ENCODE measurements at places on chromosomes 2 and 18.
A peak's percentile ranks its signal among the peaks of the same experiment; 100 is the strongest.

GRCh38 chr18:61470031-61470674, 136.9 kb downstream of the CDH20 start:
- no peak for DNase-seq

- no peak for DNase-seq
Measured at GRCh38 chr18:26621161-26622026, 73.0 kb upstream of the KCTD1 start.

DNA sequence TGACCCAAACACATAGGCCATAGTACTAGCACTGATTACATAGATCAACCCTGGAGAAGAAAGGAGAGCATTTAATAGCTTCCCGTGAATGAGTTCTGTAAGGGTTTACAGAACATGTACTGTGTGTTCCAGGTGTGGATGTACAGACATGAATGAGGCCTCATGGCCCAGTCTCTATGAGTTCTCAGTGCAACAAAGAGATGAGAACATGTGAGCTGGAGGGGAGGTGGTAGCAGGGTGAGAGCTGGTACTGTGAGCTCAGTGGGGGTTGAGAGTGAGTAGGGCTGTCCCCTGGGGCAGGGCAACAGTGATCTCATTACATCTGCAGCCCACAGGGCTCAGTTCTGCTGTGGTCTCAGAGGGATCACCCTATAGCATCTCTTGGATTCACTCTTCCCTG, 42.6 kb upstream of the SPRED2 start:
- DNase-seq, result no peak

- DNase-seq, result no peak
Measured at GRCh38 chr2:126801473-126801872, 97.2 kb upstream of the TEX51 start.

GRCh38 chr2:172437419-172438341, 10.3 kb downstream of the ITGA6 start:
- DNase-seq, result peak; percentile 59

GRCh38 chr2:21453723-21454450, 330.1 kb downstream of the TDRD15 start:
- no peak for DNase-seq

- no peak for DNase-seq
Measured at GRCh38 chr2:68290901-68291300, 28.8 kb downstream of the CNRIP1 start.

GRCh38 chr2:148614322-148615049, 30.1 kb upstream of the EPC2 start:
- DNase-seq, result no peak

- DNase-seq, result no peak
Measured at GRCh38 chr2:237724811-237725478, 73.6 kb upstream of the RBM44 start.

DNA sequence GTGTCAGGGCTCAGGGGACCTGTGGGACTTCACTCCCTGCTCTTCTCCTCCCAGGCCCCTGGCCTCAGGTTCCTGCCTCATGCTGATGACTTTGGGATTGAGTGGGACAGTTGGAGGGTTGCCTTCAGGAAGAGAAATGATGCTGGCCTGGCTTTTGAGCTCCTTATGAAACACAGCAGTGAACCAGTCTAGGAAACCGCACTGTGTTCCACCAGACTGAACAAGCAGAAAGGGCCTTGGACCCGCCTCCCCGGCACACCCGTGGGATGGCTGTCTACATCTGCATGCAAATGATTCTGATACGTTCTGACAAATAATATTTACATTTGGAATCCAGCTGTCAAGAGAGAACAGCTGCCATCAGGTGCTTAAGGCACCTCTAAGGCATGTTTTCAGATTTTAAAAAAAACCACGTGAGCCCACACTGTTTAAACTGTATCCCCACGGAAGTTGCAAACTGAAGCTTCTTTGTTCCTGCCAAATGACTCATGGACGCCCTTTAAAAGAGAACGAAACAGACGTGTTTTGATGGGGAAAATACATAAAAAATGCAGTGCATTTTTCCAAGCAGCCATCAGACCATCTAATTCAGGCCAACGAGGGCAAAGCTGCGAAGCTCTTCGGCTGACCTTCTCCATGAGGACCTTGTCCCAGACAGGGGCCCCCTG, 27.6 kb upstream of the ASAP2 start:
- no peak for DNase-seq

- no peak for DNase-seq
Measured at GRCh38 chr2:157421331-157421944, 22.5 kb downstream of the CYTIP start.

DNA sequence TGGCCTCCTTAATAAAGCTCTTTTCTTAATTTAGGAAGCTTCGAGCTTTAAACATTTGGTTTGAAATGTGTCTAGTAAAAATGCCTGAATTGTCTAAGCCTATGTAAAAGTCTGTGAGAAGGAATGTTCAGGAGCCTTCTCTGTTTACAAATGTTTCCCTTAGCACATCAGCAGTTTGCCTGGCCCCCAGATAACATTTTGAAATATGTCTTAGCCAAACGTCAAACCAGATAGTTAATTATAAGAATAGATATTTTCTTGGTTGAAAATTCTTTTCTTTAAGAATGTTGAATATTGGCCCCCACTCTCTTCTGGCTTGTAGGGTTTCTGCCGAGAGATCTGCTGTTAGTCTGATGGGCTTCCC, 498.6 kb downstream of the CCDC85A start:
- DNase-seq, result no peak

DNA sequence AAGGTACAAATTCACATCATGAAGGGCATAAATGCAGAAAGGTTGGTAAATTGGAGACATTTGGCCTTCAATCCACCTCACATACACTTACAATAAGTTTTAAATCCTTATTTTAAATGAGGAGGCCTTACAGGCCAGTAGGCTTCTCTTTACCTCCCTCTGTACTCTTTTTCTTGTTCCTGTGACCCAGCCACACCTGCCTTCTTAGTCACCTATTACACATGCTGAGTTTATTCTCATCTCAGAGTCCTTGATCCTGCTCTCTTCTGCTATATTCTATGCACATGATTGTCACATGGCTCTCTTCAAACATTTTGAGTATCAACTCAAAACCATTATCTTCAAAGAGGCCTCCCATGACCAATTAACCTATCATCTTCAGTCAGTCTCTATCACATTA, 491.5 kb downstream of the SATB2 start:
- no peak for DNase-seq

DNA sequence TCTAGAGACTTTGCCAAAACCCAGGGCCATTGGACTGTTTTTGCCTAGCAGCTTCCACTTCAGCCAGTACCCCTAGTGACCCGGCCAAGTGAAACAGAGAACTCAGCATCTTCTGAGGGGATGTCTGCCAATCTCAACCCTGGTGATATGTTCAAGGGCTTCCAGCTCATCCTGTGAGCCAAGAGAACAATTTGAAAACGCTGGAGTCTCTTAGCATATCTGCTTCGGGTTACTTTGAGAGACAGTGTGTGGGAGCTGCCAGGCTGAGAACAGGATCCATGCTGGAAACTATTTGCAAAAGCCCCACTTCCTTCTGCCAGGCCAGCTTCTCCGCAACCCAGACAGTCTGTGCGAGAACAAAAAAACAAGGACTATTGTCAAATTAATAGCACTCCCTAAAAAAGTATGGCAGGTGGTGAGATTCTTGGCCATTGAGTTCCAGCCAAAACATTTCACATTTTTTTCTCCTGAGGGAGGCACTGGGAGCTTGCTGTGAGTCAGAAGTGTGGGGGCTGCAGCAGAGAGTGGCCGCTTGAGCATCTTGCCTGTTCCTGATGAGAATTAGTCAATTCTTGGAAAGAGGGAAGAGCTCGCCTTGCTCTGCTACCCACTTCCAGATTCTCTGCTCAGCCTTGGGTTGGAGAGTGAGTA, 395.6 kb upstream of the TRIB2 start:
- no peak for DNase-seq

DNA sequence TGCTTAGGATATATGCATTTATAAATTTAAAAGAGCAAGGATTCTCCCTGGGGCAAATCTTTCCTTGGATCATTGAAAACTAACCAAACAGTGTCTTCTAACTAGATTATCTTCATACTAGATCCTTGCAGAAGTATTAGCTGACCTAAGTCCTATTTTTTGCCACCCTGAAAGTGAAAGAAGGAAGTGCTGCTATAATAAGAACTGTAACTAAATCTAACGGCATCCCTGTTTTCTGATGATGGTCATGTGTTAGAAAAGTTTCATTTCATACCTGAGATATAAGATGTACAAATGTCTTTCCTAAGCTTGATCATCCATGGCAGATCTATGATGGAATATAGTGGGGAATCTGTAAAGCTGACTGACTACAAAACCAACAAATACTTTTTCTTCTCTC, 102.7 kb downstream of the MAP2 start:
- DNase-seq, result no peak

GRCh38 chr2:28088970-28089369, 198.4 kb downstream of the BABAM2 start:
- DNase-seq, result no peak

DNA sequence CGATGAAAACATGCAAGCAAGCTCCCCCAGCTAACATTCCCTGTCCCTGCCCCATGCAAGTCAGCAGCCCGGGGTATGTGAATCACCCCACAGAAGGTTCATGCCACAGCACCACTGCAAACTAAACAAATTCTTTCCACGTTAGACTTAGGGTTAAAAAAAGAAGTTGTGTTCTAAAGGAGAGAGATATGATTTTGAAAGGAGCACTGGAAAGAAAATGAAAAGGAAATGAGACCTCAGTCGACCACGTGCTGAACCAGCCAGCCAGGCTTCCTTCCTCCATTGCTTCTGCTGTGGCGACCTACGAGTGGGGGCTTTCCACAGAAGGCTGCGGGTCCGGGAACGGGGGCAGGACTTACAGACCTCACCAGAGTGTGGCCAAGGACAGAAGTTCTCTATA, 52.0 kb downstream of the ARL4C start:
- peak; percentile 57 for DNase-seq

DNA sequence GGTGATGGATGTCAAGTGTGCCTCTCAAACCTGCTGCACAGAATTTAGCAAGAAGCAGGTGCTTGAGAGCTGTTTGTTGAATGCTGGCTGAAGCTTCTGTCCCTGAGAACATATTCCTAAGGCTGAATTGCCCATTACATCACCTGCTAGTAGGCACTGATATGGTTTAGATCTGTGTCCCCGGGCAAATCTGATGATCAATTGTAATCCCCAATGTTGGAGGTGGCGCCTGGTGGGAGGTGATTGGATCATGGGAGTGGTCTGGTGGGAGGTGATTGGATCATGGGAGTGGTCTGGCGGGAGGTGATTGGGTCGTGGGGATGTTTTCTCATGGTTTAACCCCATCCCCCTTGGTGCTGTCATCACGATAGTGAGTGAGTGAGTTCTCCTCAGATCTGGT, 128.0 kb downstream of the HRH4 start:
- DNase-seq, result no peak

DNA sequence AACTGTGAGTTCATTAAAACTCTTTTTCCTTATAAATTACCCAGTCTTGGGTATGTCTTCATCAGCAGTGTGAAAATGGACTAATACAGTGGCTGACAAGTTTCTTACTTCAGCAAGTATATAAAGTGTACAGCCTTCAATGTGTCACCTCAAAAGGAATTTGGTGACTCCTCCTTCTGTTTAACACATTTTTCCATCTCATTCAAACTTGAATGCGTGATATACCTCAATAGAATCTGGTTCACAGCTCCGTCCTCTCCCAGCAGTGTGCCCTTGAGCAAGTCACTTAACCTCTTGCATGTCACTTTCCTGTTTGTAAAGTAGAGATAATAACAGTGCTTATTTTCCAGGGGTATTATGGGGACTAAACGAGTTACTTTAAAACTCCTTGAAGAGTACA, 159.6 kb downstream of the CCBE1 start:
- DNase-seq, result no peak

Data from activated CD8-positive, alpha-beta memory T cell treated with anti-CD3 and anti-CD28 coated beads, Interleukin-2, amount 50 U/mL, for 4 hours (primary cell).